Hypothalamus (tissue), 51 donors: ENCODE measurements at places on chromosomes 1 and 21.

DNA sequence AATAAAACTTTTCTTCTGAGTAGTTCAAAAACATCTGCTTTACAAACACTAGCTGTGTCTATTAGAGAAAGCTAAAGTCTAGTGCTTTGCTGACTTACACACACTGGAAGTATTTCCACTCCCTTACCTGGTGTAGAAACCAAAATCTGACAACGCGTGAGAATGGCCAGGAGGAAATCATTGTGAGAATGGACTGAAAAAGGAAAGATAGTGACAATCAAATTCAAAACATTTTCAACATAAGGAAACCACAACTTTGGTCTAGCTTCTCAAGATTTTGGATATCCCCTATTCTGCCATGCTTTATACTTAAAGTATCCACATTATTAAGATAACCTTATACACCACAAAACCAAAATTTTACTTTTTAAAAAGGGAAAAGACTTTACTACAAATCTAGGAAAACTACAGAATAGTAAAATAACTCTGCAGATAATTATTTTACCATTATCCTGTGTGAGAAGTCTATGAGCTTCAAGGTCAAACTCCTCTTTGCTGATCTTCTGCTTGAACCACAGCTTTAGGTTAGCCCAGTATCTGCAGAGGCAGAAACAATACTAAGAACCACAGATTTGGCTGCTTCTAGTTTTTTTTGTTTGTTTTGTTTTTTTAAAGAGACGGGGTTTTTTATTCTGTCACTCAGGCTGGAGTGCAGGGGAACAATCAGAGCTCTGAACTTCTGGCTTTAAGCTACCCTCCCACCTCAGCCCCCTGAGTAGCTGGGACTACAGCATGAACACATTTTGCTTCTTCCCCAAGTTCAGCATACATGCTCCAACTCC lies 6.6 kb downstream of the TADA1 start:
- DNase-seq: no peak

- DNase-seq: no peak
Observed at GRCh38 chr1:194281376-194281775, 1095.0 kb upstream of the B3GALT2 start.

DNA sequence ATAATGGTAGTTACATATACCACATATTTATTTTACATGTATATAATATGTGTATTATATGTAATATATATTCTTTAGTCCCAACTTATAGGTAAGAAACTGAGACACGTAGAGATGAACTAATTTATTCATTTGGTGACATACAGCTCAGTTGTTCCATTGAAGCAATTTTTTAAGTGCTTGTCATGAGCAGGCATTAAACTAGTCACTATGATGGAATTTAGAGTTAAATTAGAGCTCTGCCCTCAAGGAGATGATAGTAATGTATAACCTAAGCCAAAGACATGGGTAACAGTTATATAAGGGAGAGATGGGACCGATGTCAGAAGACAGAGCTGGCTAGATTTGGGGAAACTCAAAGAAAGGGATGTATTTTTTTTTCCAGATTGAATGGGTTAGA lies 83.0 kb downstream of the ST6GALNAC5 start:
- DNase-seq: no peak

DNA sequence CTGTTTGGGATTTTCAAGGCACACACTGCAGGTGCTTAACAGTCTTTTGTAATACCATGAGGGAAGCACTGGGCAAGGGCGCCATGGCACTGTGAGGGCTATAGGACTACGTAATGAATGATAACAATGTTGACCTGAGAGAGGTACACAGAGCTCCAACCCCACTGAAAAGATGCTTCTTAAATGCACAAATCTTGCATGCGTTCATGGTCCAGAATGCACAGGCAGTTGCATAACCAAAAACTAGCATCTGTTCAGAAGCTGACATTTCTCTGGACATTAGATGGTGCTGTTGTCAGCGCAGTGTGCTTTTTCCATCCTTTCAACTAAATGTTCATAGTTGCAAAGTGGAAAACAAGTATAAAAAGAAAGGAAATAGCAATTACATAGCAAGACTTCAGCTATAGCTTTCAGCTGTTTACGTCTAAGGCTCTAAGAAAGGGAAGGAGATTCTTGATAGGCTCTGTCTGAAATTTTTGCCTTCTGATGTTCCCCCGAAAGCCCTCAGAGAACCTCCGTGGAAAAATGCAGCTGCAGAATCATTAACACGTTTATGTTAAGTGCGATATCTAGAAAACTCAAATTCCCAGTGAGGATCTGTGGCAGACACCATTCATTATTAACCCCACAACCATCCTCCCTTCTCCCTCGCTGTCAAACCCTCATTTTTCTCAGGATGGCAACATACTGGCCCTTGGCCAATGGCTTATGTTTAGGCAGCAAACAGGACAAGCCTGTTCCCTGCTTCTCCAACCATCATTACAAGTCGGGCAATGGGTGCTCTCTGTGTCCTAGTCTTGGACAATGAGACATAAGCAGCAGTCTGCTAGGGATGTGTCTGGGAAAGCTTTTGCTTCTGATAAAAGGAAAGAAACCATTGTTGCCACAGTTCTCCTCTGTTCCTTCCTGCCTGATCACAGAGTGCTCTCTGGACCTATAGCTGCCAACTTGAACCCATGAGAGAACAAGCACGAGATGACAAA lies 8.2 kb upstream of the TARBP1 start:
- DNase-seq: peak; percentile 5

- no peak for DNase-seq
Observed at GRCh38 chr1:91121366-91121765, 99.5 kb upstream of the ZNF644 start.

GRCh38 chr1:209262631-209263030 lies 320.9 kb upstream of the CAMK1G start:
- no peak for DNase-seq

DNA sequence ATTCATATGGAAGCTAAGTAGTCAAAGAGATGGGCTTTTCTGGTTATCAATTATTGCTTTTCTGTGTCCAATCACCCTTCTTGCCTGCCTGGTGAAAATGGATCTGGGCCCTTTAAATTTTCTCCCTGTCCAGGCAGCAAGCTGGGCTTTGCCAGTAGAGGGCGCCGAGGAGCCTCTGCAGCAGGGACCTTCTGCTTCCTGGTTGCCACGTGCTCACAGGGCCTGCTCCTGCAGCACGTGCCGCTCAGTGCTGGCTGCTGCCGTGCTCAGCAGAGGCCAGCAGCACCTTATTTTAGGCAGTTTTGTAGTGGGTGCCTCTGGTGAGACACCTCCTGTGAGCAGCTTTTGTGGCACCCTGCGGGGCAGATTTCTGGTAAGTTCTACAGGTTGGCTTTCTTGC lies 4.0 kb downstream of the ACTL8 start:
- DNase-seq: no peak
